ENCODE measurements at places on chromosomes 2 and 18.

GRCh38 chr2:103005393-103005792, 243.6 kb downstream of the TMEM182 start:
- no peak for DNase-seq

DNA sequence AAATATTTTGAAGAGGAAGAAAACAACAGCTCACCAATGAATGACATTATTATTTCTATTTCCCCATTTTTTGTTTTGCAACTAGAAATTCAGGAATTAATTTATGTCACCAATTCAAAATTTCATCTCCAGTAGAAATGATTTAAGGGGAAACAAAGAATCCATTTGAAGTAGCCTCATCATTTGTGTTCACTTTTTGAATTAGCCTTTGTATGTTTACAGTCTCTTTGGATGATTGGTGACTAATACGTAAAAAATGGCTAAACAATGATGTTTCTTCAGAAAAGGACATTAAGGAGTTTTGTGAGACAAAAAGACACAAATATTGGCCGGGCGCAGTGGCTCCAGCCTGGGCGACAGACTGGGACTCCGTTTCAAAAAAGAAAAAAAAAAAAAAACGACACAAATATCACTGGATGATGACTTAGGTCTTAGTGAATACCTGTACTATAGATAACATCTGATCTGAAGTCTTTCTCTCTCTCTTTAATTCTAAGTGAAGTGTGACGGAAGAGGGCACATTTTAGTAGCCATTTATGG, 313.2 kb downstream of the PIK3C3 start:
- DNase-seq, result no peak

- DNase-seq, result no peak
Observed at GRCh38 chr18:59810735-59811520, 88.9 kb upstream of the PMAIP1 start.

GRCh38 chr2:21452263-21452662, 328.5 kb downstream of the TDRD15 start:
- no peak for DNase-seq

DNA sequence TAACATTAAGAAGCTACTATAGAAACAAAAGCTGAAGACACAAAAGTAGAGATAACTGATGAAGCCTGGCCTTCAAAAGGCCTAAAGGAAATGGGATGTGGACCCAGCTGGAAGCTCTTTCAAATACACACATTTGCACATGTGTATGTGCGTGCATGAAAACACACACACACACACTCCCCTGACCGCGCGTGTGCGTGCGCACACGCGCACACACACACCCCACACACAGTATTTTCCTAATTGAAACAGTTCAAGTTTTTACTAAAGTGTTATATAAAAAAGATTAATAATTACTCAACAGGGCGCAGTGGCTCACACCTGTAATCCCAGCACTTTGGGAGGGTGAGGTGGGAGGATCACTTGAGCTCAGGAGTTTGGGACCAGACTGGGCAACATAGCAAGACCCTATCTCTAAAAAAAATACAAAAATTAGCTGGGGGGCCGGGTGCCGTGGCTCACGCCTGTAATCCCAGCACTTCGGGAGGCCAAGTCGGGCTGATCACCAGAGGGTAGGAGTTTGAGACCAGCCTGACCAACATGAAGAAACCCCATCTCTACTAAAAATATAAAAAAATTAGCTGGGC, 111.5 kb downstream of the PLEKHM3 start:
- DNase-seq, result no peak

DNA sequence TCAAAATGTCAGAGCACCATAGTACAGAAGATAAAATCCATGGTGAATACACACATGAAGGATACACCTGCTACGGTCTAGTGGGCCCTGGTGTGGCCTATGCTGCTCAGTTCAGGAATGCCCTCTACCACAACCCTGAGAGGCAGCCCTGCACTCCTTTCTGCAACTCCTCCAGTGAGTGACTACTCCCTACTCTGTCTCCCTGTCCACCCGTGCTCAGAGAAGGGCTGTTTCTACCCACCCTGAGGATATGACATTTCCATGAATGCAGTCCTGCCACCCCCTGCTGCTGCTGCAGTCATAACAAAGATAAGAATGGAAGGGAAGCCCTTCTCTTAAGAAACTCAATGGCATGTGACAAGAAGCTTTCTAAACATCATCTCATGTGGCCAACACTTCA, 137.0 kb downstream of the EN1 start:
- no peak for DNase-seq

DNA sequence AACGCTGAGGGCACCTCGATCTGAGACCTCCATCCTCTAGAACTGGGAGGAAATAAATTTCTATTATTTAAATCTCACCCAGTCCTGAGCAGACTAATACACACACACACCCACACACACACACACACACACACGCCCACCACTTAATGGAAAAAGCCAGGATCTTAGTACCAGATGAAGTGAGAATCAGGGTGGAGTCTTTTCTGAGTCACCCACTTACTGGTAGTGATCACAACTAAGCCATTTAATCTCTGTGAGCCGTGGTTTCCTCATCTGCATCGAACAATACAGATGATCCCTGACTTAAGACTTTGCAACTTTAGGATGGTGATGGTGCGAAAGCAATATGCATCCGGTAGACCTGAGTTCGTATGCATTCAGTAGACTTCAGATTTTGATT, 18.6 kb downstream of the THNSL2 start:
- DNase-seq, result no peak

DNA sequence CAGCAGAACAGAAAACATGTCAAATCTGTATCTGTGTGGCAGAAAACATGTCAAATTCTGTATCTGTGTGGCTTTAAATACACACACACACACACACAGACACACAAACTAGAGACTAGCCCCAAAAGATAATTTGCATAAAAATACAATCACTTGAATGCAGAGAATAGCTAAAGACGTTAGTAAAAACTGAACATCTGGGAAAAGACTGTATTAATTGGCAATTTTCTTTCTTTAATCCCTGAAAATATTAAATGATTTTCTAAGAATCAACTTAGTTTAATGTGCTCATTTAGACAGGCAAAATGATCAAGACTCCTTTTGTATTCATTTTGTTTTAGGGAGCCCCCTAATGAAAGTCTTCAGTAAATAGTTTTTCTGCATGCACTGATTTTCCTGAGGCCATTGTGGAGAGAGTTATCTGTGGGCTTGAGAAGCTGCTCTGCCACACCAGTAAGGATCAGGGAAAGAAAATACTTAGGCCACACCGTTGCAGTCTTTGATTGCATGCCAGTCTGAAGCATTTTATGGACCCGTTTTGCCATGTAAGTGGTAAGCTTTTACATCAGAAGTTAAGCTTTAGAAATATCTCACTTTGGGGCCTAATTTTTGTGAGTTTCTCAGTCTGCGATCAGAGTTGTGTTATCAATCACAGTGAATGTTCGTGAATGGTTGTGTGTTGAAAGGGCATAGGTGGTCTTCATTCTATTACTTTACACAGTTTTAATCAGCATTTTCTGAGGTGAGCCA, 2.2 kb downstream of the SPATS2L start:
- no peak for DNase-seq

DNA sequence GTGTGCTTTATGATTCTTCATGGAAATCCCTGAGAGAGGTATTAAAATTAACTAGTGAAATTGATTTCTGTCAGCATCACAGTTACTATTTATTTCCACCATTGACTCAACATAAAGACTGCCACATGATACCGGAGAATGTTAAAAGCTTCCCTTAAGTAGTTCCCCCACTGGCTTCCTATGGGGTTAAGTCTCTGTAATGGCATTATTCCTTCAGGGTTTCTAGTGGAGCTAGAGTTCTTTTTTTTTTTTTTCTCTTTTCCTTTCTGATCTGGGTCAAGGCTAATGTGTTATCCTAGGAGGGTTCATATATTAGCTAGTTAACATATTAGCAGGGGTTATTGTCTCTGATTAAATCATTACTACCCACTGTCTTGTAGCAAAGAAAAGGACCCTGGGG, 1919.1 kb upstream of the PIK3C3 start:
- DNase-seq, result no peak

- DNase-seq, result no peak
Observed at GRCh38 chr18:73683409-73684238, 464.0 kb downstream of the FBXO15 start.

GRCh38 chr2:164928101-164928673, 27.1 kb downstream of the SLC38A11 start:
- DNase-seq, result no peak

- DNase-seq, result no peak
Observed at GRCh38 chr2:60861736-60862135, 19.6 kb upstream of the REL start.

GRCh38 chr2:23563673-23564614, 179.0 kb downstream of the KLHL29 start:
- DNase-seq, result no peak

DNA sequence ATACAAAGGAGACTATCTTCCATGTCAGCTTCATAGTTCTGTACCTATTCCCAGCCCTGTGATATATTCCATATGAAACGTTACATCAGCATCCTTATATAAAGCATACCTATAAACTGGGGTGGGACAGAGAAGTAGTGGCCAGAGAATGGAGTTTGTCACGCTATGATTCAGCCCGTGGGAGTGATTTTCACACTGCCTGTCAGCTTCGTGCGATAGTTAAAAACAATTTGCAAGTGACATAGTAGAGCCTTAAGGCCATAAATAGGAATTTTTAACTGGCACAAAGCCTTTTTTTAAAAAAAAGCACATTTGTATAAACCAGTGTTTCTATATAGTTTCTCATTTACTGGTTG, 30.2 kb downstream of the PKP4 start:
- no peak for DNase-seq

- no peak for DNase-seq
Observed at GRCh38 chr2:216012133-216012829, 1.1 kb downstream of the MREG start.

DNA sequence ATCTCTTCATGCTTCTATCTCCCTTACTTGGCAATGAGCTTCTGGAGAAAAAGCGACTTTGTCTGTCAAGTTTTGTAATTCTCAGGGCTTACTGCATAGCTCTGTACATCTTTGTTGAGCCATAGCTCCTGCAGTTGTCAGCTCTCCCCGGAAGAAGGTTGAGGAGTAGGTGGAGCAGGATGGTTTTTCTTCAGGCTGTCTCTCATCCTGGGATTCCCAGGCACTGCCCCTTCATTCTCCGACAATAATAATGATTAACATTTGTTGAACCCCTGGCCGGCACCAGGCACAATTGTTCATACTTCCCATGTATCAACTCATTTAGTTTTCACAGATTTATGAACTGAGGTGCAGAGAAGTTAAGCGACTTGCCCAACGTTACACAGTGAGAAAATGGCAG, 23.5 kb upstream of the RHOB start:
- DNase-seq, result no peak

DNA sequence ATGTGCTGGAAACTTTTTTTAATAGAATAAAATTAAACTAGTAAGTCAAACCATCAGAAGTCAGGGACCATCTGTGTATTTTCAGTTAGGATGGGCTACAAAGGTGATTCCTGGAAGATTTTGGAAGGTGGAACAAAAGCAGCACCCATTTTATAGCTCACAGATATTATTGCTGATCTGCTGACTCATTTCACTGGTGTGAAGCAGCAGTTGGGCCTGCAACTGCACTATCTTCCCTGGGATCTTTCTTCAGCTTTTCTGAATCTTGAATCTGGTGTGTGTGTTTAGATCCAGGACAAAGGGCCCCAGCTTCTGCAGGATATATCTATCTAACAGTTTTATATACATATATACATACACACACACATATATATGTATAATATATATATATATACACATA, 35.6 kb upstream of the BCL11A start:
- no peak for DNase-seq

DNA sequence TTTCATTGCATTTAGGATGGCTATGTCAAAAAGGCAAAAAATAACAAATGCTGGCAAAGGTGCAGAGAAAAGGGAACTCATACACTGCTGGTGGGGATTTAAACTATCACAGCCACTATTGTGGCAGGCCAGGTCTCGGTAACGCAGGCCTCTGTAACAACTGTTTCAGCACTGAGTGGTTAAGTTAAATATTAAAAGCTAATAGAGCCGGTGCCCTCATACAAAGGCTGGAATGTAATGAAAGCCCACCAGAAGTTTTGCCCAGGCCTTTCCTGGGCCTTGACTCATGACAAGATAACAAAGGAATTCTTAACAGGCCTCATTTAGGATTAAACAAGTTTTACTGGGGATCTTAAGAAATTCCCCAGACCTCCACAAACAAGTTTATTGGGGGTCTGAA, 10.7 kb downstream of the MERTK start:
- no peak for DNase-seq

DNA sequence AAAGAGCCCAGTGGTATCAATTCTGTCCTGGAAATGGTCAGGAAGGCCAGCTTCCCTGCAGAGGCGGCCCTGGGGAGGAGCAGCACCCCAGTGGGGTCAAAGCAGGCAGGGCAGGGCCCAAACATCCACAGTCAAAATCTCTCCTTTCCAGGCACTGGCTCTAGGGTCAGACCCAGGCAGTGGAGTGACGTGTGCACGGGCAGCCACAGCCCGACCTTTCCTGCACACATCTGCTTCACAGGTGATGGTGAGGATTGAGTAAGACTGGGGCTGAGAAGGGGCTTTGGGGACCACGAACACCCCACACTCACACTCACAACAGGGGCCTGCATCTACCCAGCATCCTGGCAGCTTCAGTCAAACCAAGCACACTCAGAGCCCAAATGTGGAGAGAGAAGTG, 97.8 kb upstream of the GLI2 start:
- DNase-seq, result no peak

DNA sequence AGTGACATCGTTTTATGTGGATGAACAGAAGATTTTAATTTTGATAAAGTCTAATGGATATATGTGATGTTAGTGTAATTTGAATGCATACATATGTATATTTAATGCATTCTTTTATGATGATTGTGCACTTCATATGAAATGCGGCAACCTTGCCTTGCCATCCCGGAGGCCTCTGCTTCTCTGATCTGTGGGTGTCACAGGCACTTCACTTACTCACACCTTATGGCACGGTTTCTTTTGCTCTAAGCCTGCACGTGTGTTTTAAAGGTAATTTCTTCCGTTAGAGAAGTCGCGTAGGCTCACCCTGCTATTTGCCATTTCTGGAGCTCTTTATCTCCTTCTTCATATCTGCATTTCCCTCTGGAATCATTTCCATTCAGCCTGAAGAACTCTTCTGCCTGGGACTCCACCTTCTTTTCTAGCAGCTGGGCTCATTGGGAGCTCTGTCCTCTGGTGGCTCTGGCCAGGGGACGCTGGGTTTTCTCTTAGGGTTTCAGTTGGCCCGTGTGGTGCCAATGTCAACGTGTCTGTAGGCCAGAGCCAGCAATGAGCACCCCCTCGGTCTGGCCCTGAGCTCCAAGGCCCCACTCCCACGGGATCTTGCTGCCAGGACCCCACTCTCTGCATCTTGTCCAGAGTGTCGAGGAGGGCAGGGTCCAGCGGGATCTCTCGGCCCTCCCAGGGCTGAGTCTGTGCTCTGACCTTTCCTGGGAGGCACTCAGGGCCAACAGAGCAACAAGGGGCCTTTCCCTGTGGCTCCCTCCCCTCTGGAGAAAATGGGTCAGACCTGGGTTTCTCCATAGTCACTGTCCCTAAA, 97.3 kb downstream of the RTP5 start:
- DNase-seq, result no peak
